Bronchus fibroblast of lung (primary cell): ENCODE measurements at places on chromosomes 11 and 22. TPM values are rescaled to one million over a fixed set of nuclear protein-coding genes. Genes with fewer than 3 reads are reported as not detected.

The IGSF22 gene
- under 0.01 TPM in 1 of 2 replicates, not detected in the other for total RNA-seq

The EMID1 gene
- 0.30 TPM in 1 of 2 replicates, not detected in the other for total RNA-seq

The MS4A6E gene
- not detected in 2 replicates for total RNA-seq

The C11orf86 gene
- total RNA-seq = 0.34 TPM in 1 of 2 replicates, not detected in the other

The MGAT3 gene
- total RNA-seq = under 0.01 and 0.17 TPM in 2 replicates

The ENDOD1 gene
- total RNA-seq = 20.1 and 23.4 TPM in 2 replicates

The MMP12 gene
- total RNA-seq = not detected in 2 replicates

The OR8B12 gene
- total RNA-seq = not detected in 2 replicates

The OTUB1 gene
- total RNA-seq = 114 and 130 TPM in 2 replicates

The ISX gene
- not detected in 2 replicates for total RNA-seq

The KCNK7 gene
- 0.15 TPM in 1 of 2 replicates, not detected in the other for total RNA-seq

The WT1 gene
- 0.17 and 0.45 TPM in 2 replicates for total RNA-seq

The KCNC1 gene
- not detected in 2 replicates for total RNA-seq

The TTLL12 gene
- total RNA-seq = 47.3 and 52.1 TPM in 2 replicates

The FGF4 gene
- total RNA-seq = not detected in 2 replicates

The SYT7 gene
- 0.30 and 0.67 TPM in 2 replicates for total RNA-seq

The PNPLA2 gene
- total RNA-seq = 20.5 and 23.8 TPM in 2 replicates

The GALNT18 gene
- 1.5 and 1.8 TPM in 2 replicates for total RNA-seq

The JHY gene
- total RNA-seq = 0.45 and 0.84 TPM in 2 replicates

The SLN gene
- total RNA-seq = not detected in 2 replicates

The SBF2 gene
- 26.6 and 26.9 TPM in 2 replicates for total RNA-seq

The OR4D6 gene
- total RNA-seq = not detected in 2 replicates

The FOSL1 gene
- 108 and 111 TPM in 2 replicates for total RNA-seq

The MS4A15 gene
- not detected in 2 replicates for total RNA-seq

The NEFH gene
- 2.1 and 2.5 TPM in 2 replicates for total RNA-seq

The OR6T1 gene
- not detected in 2 replicates for total RNA-seq

The PLA2G3 gene
- 5.2 and 6.7 TPM in 2 replicates for total RNA-seq

The GLB1L3 gene
- total RNA-seq = not detected in 2 replicates

The TEF gene
- total RNA-seq = 3.7 TPM in 2 replicates

The OSM gene
- not detected in 2 replicates for total RNA-seq

The UBE2L3 gene
- total RNA-seq = 68.3 and 71.9 TPM in 2 replicates

The TSPAN18 gene
- not detected in 2 replicates for total RNA-seq

The TSSK2 gene
- not detected in 2 replicates for total RNA-seq

The MFRP gene
- total RNA-seq = not detected in 2 replicates

The CNGA4 gene
- not detected in 2 replicates for total RNA-seq

The KCNJ5 gene
- under 0.01 TPM in 1 of 2 replicates, not detected in the other for total RNA-seq

The C11orf91 gene
- total RNA-seq = not detected in 2 replicates

The OR51B5 gene
- not detected in 2 replicates for total RNA-seq

The ART1 gene
- not detected in 2 replicates for total RNA-seq

The IL10RA gene
- total RNA-seq = not detected in 2 replicates

The KRTAP5-9 gene
- total RNA-seq = not detected in 2 replicates

The ZBTB16 gene
- 12.3 and 13.6 TPM in 2 replicates for total RNA-seq

The CASP4 gene
- total RNA-seq = 104 and 120 TPM in 2 replicates

The SLC22A25 gene
- total RNA-seq = not detected in 2 replicates
